NCI-H526 (cell line): ENCODE measurements at places on chromosomes 2 and 18.

GRCh38 chr18:74140582-74140981 is 7.1 kb downstream of the FBXO15 start:
- no peak for DNase-seq

DNA sequence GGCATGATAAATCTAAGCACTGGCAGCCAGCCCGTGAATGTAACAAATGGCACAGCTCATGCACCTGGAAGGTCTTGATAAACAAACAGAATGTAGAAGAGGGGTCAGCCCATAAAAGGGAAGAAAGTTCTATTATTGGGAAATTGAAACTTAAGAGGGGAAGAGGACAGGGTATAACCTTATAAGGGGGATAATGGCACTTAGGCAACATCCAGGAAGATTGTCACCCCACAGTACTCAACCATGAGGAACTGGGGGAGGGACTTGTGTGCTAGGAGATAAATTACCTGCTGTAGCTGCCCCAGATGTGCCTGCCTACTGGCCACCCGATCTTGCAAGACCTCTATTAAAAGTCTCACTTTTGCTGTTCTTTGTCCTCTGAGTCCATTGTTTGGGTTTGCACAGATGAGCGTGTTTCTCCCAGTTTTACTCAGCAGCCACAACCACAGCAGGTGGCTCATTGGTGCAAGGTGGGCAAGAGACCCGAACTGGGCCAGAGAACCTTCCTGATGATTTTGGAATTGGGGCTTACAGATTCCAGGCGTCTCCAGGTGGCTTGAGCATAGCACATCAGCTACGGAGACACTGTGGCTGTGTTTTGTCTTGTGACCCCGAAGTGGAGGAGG is 79.0 kb upstream of the TAF1B start:
- DNase-seq = no peak

- DNase-seq = no peak
These were observed 2.8 kb downstream of the CLK1 start for GRCh38 chr2:200861617-200862155.

- no peak for DNase-seq
These were observed 55.9 kb downstream of the TTC21B start for GRCh38 chr2:165897726-165898125.

- DNase-seq = peak; percentile 7
These were observed 207.2 kb downstream of the SLC8A1 start for GRCh38 chr2:40244675-40245074.

DNA sequence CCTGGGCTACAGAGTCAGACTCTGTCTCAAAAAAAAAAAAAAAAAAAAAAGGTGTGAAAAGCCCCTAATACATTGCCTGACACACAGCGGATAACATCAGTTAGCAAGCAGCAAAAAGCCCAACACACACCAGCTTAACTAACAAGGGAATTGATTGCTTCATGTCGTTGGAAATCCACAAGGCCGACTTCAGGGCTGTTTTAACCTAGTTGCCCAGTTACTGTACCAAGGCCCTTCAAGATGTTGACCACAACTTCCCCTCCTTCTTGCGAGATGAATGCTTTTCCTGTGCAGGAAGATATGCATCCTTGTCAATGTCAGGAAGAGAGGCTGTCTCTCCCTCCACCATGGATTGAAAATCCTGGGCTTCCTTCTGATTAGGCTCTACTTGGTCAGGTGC is 202.9 kb downstream of the MIB1 start:
- DNase-seq = no peak

DNA sequence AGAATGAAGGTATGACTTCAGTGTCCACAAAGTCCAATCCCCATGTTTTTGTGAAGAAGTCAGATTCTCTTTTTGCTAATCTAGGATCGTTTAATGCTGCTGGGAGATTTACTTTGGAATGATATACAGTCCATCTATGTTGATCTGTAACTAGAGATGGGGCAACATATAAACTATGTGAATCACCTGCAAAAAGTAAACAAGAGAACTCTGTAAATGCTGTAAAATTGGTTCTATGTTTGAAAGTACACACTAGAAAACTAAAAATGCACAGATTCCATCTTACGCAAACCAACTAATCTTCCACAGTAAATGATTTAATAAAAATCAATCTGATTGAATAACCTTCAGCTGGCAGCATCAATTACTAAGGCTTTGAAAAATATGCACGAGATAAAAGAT is 37.5 kb downstream of the VPS54 start:
- no peak for DNase-seq

GRCh38 chr2:240325016-240326007 is 110.2 kb upstream of the GPC1 start:
- no peak for DNase-seq

GRCh38 chr2:199404841-199405240 is 52.9 kb downstream of the SATB2 start:
- no peak for DNase-seq

- no peak for DNase-seq
These were observed 9.5 kb downstream of the SDC1 start for GRCh38 chr2:20215183-20216040.

- peak; percentile 21 for DNase-seq
These were observed 60.3 kb upstream of the UPP2 start for GRCh38 chr2:158041400-158041799.

- no peak for DNase-seq
These were observed 38.8 kb downstream of the ZEB2 start for GRCh38 chr2:144481109-144481508.

DNA sequence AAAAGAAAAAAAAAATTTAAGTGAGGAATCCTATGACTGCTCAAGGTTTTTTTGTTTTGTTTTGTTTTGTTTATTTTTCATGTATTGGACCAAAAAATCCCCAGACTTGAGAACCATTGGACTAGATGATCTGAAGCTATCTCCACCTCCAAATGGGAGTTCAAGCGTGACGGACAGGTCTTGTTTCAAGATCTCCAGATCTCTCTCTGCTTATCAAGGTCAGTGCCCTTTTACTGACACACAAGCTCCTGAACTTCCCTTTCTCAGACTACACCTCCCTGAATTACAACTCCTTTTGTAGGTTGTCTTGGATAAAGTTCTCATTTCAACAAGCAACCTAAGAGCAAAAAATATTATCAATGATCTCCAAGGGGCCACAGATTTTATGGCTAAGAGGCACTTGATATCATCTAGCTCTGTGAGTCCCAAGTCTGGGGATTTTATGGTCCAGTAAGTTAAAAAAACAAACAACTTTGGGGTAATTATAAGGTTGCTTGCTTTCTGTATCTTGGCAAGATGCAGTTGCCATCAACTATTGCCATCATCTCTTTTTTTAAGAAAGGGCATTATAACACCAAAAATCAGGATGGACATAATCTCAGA is 396.0 kb upstream of the ATP5MC3 start:
- DNase-seq = no peak

DNA sequence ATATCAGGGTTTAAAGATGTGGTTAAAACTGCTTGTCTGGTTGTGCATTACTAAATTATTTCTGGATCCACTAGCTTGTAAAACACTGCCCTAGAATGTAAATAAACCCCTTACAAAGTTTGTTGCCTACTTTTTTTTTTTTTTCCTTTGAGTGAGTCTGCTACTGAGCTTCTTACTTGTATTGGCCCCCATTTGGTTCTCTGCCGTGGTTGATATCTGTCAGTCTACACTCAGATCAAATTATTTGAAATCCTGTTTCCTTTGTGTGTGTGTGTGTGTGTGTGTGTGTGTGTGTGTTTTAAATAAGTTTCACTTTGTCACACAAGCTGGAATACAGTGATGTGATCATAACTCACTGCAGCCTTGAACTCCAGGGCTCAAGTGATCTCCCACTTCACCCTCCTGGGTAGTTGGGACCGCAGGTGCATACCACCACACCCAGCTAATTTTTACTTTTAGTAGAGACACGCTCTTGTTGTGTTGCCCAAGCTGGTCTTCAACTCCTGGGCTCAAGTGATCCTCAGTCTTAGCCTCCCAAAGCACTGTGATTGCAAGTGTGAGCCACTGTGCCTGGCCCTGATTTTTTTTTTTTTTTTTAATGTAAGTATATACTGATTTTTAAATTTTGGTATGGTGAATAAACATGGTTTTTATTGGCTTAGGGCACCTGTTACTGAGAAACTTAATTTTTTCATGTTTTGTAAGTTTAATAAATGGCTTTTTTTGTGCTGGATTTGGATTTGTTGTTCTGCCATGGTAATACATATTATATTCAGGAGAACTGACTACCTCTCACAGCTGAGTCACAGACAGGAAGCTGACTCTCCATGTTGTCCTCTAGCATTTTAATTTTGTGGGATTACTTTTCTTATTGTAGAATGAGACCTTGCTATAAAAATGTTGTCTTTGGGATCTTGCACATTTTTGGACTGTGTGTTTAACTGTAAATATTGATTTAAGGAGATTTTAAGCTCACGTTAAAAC is 48.5 kb downstream of the MAP4K4 start:
- no peak for DNase-seq

GRCh38 chr2:147623328-147623727 is 221.5 kb upstream of the ACVR2A start:
- DNase-seq = no peak

- no peak for DNase-seq
These were observed 57.1 kb downstream of the ZFP36L2 start for GRCh38 chr2:43169099-43169945.

DNA sequence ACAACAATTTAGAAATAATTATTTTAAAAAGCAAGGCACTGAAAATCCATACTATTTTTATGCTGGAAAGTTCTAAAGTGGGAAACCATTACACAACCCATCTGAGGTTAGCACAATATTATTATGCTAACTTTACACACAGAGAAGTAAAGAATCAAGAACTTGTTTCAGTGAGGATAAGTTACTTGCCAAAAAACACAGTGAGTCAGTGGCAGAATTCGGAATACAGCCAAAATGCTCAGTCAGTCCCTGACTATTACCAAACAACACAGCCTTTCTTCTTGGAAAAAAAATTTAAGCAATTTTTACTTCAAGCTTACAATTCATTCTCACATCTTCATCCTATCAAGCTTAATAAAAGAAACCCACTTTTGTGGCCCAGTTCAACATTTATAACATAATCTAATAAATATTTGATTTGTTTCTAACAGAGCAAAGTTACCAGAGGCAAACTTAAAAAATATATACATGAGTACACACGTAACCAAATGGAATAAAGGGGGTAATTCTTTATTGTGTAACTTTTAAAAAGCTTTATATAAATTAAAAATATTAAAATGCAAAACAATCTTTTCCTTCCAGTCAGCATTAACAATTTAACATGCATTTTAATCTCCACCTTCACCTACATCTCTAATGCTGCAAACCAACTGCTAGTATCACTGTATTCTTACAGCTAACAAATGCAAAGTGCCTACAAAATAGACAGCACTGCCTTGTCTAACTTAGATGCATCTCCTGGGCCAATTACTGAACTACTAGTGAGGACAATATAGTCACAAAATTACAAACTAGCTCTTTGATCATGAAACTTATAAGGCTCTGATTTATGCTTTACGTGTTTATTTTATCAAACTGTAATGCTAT is 55.2 kb downstream of the CCDC88A start:
- DNase-seq = no peak

DNA sequence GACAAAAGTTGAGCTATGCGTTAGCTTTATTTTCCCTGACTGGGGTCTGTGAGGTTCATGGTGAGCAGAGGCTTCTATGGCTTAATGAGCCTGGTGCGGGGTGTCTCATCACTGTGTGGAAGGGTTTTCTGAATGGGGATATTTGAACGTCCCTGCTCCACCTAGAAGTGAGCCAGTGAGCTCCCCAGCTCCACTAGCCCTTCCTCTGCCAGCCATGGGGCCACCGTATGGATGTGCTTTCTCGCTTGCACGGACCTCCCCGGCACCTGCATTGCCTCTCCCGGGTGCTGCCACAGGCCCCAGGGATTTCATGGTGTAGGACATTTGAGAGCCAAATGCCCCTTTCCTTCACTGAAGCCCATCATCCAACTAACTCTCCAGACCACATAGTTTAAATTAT is 37.8 kb downstream of the CYP26B1 start:
- no peak for DNase-seq

DNA sequence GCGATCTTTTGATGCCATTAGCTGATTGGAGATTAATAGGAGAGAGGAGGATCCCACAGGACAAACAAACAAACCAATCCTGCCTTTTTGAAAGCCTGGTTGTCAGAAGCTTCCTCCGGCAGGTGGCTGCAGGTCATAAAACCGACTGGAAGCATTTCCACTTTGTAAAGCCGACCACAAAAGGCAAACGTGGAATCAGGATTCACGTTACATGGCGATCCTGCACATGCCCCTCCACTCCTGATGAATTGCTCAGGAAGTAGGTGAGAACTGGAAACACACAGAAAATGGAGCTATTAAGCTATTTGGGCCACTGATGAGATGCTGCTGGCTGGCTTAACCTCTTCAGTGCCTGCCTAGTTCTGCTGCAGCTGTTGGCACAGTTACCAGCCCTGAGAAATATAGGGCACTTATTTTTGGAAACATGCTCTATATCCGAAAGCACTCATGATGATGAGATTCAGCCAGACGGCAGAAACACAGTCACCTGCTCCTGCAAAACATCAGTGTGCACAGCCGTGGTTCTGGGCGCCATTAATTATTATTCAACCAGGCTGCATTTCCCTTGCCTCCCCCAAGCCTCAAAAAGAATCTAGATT is 110.3 kb upstream of the ST6GAL2 start:
- peak; percentile 24 for DNase-seq

DNA sequence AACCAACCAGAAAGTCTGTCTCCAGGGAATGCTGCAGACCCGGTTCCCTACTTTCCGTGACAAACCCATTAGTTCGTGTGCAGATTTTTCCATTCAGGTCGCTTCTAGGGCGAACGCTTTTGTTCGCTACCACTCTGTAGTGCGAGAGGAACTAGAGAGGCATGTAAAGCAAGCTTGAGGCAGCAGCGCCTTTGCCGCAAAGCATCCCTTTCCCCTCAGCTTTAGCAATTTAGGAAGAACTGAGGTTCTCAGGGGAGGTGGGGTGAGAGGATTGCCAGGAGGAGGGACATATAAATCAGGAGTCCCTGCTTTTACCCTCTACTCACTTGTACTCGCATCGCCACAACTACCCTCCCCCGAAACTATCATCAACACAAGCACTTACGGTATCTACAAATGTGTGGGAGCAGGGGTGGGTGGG is 748 bp upstream of the ZNF804A start:
- no peak for DNase-seq

DNA sequence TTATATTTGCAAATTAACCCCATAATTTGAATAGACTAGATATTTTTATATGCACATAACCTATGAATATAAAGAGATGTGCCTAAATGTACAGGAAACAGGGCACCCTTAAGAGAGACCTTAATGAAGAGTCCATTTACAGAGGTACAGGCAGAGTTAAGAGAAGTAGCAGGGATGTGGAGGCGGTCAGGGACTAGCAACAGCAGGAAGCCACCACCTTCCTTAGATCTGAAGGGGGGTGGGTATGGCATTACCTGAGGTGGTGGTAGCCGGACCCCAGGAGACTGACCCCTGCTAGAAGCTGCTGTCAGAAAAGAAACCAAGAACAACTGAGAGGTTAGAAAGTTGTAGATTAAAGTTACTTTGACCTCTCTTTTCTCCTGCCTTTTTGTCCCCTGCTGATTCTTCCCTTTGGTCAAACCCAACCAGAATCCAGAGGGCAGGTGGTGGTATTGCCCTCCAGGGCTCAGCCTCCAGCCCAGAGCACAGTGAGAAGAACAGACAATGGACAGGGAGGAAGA is 24.9 kb upstream of the ATG16L1 start:
- DNase-seq = no peak
